ENCODE measurements at places on chromosomes 1 and 21.

DNA sequence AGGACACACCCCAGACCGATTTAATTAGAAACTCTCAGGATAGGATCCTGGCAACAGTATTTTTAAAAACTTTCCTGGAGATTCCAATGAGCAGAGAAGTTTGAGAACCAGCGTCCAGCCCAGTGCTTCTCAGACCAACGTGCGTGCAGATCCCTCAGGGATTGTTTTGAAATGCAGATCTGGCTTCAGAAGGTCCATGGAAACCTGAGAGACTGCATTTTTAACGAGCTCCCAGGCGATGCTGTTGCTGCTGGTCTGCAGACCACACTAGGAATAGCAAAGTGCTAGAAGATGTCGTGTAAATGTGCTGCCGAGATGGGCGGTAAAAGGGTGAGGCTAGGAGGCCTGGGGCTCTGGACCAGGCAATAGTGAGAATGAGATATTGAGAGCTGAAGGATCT, 18.4 kb upstream of the CASQ1 start:
- DNase-seq, result no peak

DNA sequence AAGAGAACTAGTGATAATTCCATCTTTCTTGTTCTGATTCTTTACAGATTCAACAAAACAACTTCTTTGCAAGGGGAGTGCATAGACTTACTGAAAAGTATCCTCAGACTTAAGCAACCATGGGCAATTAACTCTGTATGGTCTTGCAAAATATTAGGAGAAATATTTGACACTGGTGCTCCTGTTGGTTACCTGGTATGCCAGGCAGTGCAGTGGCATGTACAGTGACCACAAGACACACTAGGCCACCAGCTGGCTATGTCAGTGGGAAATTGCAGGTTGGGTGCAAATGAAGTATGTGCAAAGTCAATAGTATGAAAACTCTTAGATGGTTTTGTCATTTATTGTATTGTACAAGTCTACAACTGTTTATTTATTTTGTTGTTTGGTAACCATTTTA, 34.5 kb downstream of the EPS15 start:
- DNase-seq, result no peak

DNA sequence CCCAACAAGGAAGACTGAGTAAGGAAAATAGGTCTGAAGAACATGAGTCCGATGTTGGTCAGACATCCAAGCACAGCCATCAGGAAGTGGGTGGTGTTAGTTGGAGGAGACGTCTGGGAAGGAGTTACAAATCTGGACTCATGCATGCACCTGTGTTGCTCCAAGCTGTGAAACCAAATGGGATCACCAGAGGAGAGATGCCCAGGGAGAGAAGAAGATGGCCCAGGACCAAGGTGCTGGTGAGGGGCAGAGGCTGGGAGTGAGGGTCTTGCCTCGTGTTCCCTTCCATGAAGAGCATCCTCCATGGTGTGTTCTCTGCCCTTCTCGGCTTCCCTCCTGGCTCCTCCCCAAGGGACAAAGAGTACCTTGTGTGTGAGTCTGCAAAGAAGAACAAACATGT, 405.6 kb downstream of the NPHP4 start:
- no peak for DNase-seq

DNA sequence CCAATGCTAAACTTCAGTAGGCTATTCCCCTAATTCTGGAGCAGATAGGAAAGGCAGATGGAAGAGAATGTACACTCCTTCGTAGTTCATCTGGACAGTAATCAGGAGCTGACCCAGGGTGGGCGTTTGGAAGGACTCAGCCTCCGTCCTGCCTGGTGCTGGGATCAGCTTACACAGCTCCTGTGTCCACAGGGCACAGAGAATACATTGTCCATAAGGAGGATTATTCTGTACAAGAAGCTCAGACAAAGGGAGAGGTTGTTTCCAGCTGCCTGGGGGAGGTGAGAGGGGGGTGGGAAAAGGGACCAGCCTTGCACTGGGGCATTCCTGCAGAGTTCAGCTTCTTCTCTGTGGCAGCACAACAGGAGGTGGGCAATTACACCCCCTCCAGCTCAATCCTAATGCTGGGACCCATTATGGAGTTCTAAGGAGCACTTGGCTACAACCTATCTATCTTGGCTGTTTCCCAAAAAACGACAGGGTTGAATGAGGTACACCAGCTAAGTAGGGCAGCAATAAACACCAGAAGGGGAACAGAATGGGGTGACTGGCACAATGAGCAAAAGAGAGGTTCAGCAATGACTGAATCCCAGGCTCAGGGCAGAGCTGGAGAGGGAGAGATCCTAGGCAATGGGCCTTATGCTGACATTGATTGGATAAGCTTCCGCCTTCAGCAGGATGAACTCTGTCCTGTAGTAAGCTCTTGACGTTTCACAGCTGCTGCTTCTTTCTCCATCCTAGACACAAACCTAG, 7.4 kb downstream of the MED8 start:
- no peak for DNase-seq

- no peak for DNase-seq
Observed at GRCh38 chr1:204662530-204662929, 23.0 kb downstream of the LRRN2 start.

- DNase-seq, result no peak
Observed at GRCh38 chr1:78033797-78034172, 12.0 kb upstream of the GIPC2 start.

GRCh38 chr1:158146739-158147138, 34.0 kb upstream of the CD1D start:
- DNase-seq, result no peak

DNA sequence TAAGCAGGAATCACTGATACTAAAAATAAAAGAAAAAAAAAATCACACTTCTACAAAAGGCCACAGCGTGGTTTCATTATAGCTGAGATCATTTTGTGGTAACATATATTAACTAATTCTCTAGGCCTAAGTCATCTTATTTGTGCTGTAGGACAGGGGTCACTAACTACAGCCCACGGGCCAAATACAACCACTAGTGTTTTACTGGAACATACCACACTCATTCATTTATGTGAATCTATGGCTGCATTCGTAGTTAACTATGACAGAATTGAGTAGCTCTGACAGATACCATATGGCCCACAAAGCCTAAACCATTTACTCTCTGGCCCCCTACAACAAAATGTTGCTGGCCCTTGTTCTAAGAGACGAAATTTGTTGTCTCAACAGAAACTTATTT, 224.4 kb downstream of the VAV3 start:
- DNase-seq, result no peak

DNA sequence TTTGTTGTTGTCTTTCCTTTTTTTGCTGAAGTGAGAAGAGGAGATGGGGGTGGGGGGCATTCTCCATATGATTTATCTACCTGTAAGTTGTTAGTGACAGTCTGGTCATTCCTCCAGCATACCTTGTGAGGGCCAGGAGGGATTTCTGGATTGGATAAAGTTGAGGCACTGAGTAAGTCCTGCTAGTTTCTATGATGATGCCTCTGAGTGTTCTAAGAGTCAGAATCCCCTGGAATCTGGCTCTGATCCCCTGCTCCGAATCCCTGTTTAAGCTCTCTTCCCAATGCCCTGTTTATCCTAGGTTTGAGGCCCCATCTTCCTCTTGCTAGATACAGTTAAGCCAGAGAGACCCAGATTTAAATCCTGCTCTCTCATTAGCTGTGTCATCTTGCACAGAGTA, 83.2 kb upstream of the HOOK1 start:
- DNase-seq, result no peak

DNA sequence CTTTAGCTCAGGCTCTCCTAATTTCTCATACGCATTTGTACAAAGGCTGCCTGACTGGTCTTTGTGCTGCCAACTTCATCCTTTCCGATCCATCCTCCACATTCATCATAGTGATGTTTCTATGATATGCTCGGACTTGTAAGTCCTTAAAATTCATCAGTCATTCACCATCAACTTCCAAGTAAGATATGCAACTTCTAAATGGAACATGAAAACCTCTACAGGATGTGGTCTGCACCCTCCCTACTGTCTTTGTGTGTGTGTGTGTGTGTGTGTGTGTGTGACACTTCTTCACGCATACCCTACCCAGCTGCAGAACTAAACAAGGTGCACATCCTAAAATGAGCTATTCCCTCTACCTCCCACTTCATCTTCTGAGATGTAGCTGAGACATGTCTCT, 397.9 kb upstream of the NR5A2 start:
- DNase-seq, result no peak

DNA sequence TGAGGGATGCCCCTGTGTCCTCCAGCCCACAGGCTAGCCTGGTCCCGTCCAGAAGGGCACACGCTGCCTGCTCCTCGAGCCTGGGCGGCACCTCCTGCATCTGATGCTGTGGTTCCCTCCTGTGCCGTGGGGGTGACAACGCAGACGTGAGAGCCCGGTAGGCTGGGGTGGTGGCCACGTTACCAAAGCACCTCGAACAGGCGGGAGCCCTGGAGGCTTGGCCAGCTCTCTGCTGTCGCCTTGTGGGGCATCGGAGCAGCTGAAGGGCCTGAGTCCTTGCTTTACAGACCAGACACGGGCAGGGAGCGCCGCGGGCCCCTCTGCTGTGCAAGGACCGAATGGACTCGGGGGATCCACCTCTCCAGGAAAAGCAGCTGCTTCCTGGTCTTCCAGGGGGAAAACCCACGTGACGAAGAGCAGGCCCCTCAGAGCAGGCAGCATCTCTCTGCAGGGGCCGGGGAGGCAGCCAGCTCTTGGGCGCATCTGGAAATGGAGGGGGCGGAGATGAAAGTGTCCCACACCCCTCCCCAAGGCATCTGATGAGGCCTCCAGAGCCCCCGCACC, 133.3 kb downstream of the NPHP4 start:
- DNase-seq, result no peak

- no peak for DNase-seq
Observed at GRCh38 chr21:45695086-45695485, 51.6 kb downstream of the PCBP3 start.

DNA sequence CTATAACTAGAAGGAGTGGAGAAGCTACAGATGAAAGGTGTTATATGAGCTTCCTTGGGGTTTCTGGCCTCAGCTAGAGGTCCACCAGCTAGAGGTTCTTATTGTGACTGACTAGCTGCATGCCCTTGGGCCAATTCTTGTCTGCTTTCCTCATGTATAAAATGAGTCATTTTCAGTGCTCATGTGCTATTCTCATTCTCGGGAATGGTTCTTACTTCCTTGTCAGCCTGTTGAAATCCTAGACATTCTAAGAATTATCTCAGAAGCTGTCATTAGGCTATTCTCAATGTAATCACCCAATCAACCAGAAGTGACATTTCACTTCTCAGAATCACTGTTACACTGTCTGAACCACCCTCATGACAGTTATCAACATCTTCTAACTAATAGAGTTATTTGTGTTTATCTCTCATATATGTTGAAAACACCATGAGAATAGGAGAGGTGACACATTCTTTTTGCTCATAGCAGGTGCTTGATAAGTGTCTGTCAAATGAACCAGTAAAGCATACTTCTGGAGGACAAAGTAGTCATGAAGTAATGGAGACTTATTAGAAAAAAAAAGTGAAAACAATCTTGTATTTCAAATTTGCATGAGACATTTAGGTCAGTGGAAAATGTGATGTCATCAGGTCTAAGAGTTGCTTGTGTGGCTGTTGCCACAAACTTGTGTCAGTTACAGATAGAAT, 122.8 kb upstream of the IVNS1ABP start:
- DNase-seq, result no peak

DNA sequence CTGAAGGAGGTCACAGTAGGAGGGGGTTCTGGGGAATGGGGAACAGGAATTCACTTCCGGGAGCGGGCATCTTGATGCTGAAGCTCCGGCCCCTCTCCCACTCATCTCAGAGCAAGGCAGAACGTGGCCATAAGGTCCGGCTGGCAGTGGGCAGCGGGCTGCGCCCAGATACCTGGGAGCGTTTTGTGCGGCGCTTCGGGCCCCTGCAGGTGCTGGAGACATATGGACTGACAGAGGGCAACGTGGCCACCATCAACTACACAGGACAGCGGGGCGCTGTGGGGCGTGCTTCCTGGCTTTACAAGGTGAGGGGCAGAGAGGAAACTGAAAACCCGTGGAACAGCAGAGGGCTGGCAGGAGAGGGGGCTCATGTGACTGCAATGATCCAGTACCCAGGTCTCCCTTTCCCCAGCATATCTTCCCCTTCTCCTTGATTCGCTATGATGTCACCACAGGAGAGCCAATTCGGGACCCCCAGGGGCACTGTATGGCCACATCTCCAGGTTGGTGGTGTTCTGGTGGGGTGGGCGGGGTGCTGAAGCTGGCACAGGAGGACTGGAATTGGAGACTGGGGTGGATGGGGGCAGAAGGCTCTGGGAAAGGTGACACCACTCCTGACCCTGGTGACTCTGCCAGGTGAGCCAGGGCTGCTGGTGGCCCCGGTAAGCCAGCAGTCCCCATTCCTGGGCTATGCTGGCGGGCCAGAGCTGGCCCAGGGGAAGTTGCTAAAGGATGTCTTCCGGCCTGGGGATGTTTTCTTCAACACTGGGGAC, 3.0 kb downstream of the SLC27A3 start:
- no peak for DNase-seq

- DNase-seq, result no peak
Observed at GRCh38 chr1:84164161-84164560, 20.1 kb downstream of the PRKACB start.

DNA sequence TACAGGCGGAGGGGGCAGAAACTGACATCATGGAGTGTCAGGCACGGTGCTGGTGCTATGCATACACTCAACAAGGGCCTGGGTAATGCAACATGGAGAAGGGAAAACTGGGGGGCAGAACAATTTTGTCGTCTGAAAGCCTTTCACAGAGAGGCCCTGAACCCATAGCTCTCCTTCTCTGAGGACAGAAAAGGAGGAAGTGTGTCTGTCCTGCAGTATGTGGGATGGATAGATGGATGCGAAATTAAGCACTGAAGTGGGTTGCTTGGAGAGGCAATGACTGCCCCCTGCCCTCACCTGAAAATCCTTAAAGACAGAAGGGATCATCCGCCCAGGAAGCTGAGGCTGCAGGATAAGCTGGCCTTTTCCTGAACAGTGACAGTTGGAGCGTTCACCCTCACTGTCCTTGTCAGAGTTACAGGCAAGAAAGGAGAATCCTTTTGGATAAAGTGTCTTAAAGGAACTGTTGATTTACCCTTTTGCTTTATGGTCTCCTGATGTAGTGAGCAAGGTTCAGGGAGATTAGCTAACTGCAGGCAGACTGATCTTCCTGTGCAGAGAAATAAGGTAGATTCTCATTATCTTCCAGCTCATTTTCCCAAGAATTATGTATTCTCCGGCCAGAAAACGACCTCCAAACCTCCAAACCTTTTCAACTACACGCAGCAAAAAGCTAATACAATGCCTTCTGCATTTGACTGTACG, 1.6 kb upstream of the FAM20B start:
- DNase-seq, result no peak

DNA sequence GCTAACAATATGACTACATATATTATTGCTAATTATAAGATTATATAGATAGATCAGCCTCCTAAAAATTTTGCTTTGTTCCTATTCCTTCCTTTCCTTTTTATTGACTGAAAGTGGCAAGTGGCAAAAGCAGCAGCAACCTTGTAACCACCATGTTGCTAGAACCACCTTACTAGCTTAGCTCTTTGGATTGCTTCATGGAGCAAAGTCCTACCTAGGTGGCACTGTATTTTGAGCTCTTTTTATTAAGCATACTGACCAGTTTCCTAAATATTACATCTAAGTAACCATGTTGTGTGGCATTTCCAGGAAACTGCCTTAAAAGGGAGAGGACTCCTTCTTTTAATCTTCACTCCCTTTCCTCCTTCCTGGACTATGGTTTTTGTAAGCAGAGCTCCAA, 90.8 kb downstream of the UCHL5 start:
- no peak for DNase-seq

- DNase-seq, result no peak
Observed at GRCh38 chr1:219794085-219794743, 134.1 kb downstream of the SLC30A10 start.

Measured in stimulated activated CD8-positive, alpha-beta memory T cell treated with anti-CD3 and anti-CD28 coated beads, Interleukin-4, amount 100 ng/mL, for 24 hours (primary cell).